Right renal pelvis (tissue), 4 donors: ENCODE measurements at places on chromosomes 7 and 10.

DNA sequence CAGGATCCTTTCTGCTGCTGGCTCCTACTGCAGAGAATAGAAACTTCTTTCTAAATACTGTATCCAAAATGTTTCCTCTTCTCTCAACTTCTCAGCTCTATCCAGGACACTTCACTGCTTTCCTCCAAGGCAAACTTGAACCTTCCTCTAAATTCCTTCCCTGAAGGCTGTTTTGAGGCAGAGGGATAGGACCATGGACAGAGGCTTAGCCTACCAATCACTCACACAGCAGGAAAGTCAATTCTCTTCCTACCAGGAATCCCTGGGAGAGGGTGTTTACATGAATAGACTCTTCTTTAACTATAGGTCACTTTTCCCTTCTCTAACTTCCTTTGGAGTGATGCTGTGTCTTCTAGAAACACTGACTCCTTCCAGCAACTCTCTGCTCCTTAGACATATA lies 115.6 kb upstream of the MKLN1 start:
- DNase-seq = no peak

DNA sequence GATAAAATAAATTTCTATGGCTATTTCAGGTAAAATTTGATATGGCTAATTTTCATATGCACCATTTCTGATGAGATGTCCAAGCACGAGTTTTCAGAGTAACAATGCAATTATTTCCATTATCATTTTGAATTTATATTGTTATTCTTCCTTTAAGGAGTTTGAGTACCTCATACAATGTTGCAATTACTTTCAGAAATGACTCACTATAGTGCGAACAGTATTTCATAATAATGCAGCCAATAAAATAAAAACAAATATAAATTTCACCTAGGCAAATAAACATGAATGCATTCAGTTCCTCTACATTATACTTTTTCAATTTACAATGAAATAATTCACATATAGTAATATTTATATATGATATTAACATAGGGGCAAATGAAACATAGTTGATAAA lies 78.8 kb upstream of the LRRN3 start:
- DNase-seq = no peak

- DNase-seq = no peak
These were observed 192.6 kb downstream of the TNS3 start for GRCh38 chr7:47389171-47389922.

GRCh38 chr10:6148908-6149307 lies 53.8 kb upstream of the PFKFB3 start:
- no peak for DNase-seq

DNA sequence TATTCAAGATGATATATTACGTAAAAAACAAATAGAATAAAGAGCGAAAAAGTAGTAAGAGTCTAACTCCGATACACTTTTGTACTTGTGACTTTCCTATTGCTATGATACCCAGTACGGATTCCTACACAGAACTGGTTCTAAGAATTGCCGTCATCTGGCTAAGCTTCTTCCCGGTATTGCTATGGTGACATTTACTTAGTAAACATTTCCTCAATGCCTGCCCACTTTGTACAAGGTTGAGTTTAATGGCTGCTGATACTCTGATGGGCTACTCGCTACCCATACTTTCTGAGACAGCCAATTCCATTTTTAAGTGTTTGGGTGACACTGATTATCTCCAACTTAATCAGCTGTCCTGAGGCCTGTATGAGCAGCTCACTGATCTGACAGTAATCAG lies 55.6 kb downstream of the OSBPL3 start:
- DNase-seq = no peak

DNA sequence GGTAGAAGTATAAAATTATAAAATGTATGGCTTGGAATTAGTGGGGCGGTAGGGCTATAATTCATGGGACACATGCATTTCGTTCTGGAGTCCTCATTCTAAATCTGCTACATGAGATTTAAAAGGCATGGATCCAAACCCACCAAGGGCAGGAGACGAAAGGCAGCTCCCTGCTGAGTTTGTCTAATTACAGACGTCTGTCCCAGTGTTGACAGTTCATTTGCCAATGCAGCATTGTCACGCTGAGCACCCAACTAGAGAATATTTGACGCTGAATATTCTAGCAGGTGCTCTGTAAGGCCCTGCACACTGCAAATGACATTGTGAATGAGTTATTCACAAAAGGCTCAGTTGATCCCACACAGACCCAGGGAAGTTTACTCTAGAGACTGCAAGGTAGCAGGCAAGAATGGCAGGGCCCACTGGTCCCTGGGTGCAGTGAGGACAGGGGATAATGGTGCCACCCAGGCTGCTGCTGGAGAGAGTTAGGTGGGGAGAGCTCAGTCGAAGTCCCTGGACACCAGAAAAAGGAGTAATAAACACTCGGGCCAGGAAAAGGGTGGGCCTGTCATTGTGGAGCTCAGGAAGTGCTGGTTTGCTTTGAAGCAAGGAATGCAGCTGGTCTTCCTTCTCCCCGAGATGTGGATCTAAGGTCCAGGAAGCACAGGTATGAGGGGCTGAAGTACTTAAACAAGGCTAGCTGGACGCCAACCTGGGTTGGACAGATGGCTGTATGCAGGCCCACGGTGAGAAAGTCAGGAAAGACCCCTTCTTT lies 75.0 kb upstream of the JCAD start:
- no peak for DNase-seq

DNA sequence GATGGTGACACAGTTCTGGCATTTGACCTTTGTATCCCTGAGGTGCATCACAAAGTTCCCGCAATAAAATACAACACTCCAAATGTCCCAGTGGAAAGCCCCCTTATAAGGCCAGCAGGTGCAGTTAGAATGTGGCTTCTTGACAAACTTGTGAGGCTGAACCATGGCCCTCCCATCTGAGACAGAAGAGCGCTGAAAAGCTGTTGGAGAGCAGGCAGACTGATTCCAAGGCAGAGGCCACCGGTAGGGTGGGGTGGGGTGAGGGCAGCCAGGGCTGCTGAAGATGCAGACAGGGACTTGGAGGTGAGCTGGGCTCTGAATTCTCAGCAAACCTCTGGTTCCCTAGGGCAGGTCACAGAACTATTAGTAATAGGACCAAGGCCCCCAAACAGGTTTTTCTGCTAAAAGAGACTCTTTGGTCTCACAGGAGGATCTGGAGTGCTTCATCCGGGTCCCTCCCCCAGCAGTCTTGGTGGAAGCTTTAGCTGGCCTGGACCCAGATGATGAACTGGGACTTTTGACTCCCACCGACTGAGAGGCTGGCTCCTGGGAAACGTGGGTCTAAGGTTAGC lies 15.6 kb upstream of the CHST3 start:
- no peak for DNase-seq
